A549 (cell line): ENCODE measurements at places on chromosomes 2 and 18.
A peak's percentile ranks its signal among the peaks of the same experiment; 100 is the strongest.

DNA sequence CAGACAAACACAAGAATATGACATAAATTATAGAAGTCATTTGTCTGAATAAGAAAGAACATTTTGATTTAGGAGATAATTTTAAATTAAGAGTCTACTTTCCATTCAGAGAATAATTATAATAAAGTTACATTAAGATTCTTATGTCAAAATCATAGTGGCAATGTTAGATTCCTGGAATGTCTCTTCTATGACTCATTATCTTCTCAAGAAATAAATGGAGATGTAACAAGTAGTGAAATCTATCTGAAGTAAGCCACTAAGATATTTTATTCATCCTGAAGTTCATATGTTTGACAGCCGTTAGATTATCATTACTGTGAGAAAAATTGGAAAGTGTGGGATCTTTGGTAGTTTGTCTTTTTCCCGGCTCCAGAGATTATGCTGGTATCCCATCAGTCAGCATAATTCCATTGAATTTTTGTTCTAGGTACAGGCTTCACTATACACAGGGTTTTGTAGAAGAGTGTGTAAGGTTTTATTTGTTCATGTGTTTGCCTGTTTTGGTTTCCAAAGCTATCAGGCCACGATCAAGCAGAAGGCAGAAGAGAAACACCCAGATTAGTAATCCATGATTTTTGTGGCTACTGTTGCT lies 1246.6 kb upstream of the LRRTM1 start:
- no peak for DNase-seq

DNA sequence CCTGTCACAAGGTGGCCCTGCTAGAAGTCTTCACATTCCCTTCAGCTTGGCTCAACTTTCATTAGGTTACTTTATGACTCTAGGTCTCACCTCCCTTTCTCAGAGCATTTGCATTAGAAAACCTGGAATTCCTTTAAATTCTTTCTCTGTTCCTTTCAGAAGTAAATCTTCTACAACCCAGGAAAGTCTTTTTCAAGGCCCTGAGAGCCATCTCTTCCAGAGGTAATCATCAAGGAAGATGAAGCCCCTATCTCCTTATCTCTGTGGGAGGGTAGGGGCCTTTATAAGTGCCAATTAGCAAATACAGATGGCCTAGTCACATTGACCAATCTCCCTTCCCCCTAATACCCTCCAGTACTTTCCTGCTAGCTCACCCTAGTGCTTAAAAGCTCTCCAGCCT lies 848.0 kb upstream of the FAM98A start:
- no peak for DNase-seq

DNA sequence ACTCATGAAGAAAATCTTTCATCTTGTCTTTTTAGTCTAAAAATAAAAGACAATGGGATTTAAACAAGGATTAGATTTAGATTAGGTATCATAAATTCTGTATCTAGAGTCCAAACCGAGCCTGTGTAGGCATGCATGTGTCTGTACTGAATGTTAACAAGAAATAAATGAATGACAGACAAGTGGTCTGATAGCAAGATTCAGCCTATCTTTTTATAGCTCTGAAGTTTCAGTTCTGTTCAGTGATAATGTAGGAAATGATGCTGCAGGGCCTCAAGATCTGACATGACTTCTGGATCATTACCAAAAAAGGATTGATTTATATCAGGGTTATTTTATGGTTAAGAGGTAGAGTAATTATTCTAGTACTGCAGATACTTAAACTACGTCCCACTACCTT lies 137.0 kb upstream of the ATP5MC3 start:
- DNase-seq = no peak

- no peak for DNase-seq
Observed at GRCh38 chr2:50591642-50592041, 440.3 kb downstream of the NRXN1 start.

- no peak for DNase-seq
Observed at GRCh38 chr2:73324126-73324725, 30.9 kb upstream of the EGR4 start.

- DNase-seq = no peak
Observed at GRCh38 chr18:3647636-3648035, 197.7 kb downstream of the TGIF1 start.

GRCh38 chr2:68698567-68699377 lies 35.8 kb upstream of the ARHGAP25 start:
- DNase-seq = no peak

- no peak for DNase-seq
Observed at GRCh38 chr2:139078376-139078775, 298.2 kb upstream of the NXPH2 start.

DNA sequence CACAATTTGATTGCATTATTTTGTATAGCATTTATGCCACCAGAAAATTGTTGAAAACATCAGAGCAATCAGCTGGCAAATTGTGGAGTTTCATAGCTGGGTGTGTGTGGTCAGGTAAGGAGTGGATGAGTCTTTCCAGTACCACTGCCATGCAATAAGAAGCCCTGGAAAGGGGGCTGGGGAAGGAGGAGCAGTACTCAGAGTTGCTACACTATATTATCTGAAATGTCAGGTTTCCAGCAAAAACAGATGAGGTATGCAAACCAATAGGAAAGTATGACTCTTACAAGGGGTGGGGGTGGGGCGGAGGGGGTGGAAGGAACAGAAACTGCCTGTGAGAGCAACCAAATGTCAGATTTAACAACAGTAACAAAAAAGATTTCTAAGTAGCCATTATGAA lies 112.2 kb downstream of the SOS1 start:
- DNase-seq = no peak

DNA sequence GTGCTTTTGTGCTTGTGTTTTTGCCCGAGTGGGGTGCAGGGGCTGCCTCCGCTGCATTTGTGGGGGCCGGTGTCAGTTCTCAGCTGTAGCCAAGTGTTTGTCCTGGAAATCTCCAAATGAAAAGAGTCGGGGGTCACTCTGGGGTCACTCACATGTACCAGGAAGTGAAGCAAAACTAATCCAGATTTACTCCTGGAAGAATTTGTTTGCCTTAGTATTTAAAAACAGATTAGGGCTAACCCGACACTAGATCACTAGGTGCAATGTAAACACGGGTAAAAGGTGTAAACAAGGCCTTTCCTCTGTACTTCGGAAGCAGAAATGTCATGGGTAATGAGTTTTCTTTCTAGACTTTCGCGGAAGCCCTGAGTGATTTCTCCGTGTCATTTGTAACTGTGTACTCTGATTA lies 50.3 kb downstream of the GBX2 start:
- DNase-seq = no peak

- DNase-seq = no peak
Observed at GRCh38 chr2:6024784-6025183, 332.6 kb downstream of the SOX11 start.

DNA sequence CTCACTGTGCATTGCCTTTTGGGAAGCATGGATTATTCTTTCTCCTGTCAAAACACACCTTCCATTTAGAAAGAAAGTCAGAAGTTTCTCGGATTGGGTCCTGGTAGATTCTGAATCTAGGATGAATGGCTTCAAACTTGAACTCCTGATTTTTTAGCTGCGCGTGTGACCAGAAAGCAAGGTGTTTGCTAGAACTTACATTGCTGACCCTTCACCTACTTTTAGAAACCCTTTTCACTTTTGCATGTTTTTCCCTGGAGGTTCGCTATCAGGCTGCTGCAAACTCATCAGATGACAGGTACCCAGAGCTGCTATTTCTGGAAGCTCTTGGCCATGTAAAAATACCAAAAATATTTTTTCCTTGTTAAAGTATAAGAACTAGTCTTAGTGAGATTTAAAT lies 132.0 kb downstream of the QPCT start:
- DNase-seq = no peak

GRCh38 chr2:239361311-239361642 lies 39.5 kb downstream of the HDAC4 start:
- DNase-seq = no peak

- DNase-seq = no peak
Observed at GRCh38 chr18:37107748-37108522, 279.0 kb downstream of the KIAA1328 start.

DNA sequence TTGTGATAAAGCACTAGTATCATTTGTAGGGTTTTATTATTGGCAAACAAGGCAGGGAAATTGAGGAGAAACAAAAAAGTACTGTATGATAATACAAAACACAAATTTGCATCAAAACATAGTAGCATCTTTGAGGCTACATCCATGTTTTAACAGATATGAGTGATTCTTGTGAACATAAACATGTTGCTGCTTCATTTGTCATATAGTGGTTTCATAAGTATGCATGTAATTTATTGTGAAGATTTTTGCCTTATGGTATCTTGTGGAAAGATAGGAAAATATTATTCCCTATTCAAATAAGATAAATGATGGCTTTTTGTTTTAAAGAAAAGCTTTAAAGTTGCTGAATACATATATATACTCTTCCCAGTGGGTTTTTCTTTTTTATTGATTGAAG lies 60.3 kb downstream of the VRK2 start:
- DNase-seq = no peak

DNA sequence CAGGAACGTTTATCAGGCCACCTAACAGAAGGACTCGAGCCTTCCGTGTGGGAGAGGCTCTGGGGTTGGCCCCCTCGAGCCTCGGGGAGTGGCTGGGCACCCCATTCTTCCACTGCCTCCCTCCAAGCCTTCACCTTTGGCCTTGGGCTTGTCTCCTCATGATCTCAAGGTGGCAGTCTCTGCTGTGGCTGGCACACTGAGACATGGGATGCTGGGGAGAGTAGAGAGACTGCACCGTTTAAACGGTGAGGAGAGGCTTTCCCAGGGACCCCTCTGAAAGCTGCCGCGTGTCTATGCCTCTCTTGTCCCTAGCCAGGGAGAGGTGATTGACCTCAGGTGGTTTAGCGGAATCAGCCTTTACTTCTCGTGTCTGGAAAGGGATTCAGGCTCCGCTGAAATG lies 71.0 kb downstream of the DCDC2C start:
- DNase-seq = no peak

DNA sequence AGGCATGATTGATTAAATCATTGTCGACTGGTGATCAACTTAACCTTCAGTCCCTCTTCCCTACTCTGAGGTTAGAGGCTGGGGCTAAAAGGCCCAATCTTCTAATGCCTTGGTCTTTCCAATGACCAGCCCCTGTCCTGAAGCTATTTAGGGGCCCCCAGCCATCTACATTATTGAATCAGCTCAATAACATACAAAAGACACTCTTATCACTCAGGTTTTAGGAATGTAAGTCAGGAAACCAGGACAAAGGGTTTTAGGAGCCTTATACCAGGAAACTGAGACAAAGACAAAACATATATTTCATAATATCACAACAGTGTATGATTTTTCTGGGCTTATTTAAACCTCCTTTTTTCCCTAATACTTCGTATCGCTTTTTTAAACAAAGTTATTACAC lies 198.6 kb downstream of the RNF152 start:
- no peak for DNase-seq

GRCh38 chr18:3623769-3624545 lies 174.0 kb downstream of the TGIF1 start:
- DNase-seq = peak; percentile 99

GRCh38 chr2:131426727-131427126 lies 49.2 kb upstream of the TUBA3D start:
- DNase-seq = no peak

DNA sequence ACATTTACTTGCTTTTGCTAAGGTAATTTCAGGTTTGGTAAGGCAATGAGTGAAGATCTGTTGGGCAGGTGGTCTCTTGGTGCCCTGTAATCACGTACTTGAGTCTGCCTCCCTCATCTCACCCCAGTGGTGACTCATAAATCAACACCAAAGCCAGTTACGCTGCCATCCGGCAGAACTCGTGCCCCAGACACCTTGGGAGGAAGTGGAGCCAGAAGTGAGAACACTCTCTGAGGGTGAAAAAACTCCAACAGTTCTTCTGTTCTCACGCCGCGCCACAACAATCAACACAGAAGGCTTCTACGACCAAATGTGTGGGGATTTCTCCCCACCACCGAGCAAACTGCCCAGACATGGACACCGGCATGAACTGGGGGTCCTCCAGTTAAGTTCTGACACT lies 206.2 kb downstream of the ARL4C start:
- no peak for DNase-seq

GRCh38 chr2:23684395-23685176 lies 242.3 kb downstream of the ATAD2B start:
- DNase-seq = no peak

DNA sequence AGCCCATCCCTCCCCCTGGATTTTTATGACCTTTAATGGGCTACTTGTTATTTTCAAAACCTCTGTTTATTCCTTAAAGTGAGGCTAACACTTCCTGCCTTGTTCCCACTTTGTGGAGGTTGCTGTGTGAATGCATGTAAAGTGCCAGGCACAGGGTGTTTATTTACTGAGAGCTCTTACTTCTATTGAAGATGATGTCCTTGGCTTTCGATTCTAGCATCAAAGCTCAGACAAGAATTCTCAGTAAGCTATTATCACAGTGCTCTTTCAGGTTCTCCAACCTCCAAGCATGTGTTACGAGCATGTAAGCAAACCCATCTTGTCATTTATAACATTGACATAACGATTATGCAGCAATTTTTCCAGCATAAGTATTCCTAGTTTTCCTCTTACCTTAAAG lies 44.2 kb downstream of the DPYSL5 start:
- no peak for DNase-seq

DNA sequence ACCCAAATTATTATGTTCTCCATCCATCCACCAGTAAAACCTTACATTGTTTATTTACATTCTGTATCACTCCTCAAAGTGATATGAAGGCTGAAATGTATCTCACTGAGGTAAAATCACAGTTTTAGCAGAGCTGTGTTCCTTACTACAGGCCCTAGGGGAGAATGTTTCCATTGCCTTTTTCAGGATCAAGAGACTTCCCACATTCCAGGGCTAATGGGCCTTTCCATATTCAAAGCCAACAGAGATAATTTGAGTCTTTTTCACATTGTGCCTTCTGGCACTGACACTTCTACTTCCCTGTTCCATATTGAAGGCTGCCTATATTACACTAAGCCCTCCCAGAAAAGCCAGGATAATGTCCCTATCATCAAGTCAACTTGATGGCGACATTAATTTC lies 20.0 kb downstream of the NETO1 start:
- DNase-seq = no peak

DNA sequence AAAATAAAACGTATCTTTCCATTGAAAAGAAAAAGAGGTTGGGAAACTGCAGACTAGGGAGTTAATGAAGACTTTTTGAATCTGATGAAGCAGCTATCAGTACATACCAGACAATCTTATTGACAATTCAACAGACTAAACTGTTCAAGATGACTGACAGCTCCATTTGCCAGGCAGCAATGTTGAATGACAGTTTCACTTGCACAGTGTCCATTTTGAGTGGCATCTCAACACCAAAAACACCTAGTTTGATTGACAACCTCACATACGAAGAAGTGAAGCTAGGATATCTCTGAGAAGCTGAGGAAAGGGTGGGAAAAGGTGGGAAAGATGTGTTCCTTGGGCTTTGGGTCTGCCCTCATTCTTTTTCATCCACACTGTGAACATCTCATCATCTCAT lies 315.0 kb upstream of the SYT4 start:
- DNase-seq = no peak

GRCh38 chr2:99555404-99555803 lies 65.6 kb upstream of the REV1 start:
- DNase-seq = no peak

DNA sequence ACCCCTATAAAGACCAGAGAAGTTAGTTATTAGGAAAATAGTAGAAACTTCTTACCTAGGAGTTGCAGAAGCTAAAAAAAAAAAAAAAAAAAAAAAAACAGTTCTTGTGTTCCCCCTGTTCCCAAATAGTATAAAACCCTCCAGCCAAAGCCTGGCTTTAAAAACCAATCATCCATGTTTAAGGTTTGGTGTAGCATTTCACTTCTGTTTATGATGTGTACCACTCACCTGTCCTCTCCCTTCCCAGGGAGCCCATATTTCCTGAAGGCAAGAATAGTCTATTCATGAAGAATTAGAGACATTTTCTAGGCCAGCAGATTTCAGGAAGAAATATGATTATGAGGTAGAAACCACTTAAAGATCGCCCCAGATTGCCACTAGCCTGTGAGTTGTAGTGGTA lies 273.6 kb downstream of the SETBP1 start:
- no peak for DNase-seq
